ENCODE measurements at places on chromosomes 2 and 18. TPM values are rescaled to one million over a fixed set of nuclear protein-coding genes. Genes with fewer than 3 reads are reported as not detected.

- no peak for DNase-seq
Observed at GRCh38 chr2:241139531-241140444, 9.5 kb downstream of the PASK start.

GRCh38 chr2:121128741-121129659, 156.0 kb downstream of the TFCP2L1 start:
- DNase-seq: peak; percentile 37

DNA sequence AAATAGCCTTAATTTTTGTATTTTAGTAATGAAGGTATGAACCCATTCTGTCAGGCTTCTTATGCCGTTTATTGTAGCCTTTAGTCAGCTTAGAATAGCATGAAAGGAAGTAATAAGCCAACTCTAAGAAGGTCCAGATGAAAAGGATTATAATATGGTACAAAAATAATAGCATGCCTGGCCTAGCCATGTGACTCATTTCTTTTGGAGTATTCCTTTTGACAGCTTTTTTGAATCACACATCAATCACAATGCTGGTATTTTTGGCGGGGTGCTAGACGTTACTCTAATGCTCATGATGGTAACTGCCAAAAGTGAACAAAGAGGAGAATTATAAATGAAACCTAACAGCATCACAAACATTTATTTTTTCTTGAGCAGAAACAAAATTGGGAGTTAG, 19.9 kb downstream of the FMNL2 start:
- no peak for DNase-seq

DNA sequence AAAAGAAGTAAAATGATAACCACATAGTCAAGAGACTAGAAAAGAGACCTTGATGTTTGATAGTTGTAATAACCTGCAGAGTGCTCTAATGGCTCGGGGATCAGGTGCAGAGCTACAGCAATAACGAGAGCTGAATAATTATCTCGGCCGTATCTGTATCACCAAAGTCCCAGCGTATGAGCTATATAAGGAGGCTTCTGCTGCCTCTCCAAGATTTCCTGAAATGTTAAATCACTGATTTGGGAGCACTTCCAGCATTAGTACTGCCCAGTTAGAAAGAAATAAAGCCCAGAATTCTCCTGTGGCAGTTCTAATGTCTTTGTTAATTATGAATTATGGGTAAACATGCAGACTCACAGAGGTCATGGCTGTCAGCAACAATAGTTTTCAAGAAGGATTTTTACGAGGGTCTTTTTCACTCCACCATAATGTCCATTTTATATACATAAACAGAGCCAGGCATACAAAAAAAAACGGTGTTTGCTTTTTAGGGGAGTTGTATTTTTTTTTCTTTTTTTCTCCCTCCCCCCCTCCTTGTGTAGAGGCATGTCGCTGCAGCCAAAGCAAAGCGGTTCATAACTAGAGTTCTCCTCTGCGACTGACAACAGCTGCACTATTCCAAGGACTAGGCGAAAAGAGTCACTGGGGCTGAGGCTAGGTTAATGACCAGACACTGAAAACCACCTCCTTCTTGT, 168.3 kb upstream of the VRK2 start:
- no peak for DNase-seq

GRCh38 chr2:152718076-152718908, at the start of gene ARL6IP6:
ARL6IP6 (plus strand) TSS chr2:152718620; CDS start chr2:152718625, 5 bp downstream.
- DNase-seq: peak; percentile 95

- DNase-seq: no peak
Observed at GRCh38 chr2:178917555-178917954, 110.3 kb upstream of the TTN start.

DNA sequence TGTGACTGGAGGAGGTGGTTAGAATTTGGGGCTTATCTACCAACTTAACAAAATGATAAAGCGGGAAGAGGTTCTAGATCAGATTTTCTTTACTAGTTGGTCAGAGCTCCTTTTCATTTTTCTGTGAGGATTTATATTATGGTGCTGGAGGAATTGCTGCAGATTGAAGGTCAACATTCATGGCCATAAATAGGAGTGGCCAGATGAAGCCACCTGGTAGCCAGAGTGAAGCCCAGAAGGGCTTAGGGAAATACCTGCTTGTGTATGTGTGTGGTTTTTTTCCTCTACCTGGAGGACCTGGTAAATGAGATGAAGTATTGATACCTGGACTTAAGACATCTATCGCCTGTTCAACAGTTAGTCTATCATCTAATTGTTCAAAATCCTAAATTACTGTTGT, 122.9 kb upstream of the MSTN start:
- DNase-seq: no peak

GRCh38 chr2:202703091-202703490, 68.3 kb downstream of the FAM117B start:
- DNase-seq: no peak

- no peak for DNase-seq
Observed at GRCh38 chr2:2575181-2575577, 244.1 kb upstream of the MYT1L start.

DNA sequence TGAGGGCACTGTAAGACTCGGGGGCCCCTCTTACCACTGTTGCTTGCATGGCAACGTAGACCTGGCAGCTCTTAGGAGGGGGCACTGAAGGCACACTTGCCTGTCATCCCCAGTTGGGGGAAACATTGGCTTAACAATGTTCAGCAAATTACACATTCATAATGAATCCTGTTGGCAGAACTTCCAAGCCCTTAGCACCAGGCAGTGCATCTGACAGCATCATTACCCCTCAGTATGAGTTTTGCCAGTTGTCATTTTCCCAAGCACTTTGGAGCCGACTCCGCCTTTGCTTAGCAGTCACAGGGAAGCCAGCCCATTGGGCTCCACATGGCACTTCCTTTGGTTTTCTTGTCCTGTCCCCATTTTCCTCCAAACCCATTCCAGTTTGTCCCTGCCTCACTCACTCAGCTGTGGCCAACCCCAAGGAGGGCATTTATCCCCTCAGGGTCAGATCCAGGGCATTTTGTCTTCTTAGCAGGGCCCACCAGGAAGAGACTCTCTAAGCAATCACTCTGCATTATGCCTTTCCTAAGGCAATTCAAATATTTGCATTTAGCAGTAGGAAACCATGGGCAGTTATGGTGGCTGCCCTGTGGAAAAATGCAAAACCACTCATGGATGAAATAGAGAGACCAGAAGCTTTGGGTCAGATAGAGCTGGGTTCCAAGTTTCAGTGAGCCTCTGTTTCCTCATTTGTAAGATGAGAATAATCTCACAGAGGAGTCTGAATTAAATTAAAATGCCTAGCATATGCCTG, 73.9 kb downstream of the VSNL1 start:
- DNase-seq: no peak

- DNase-seq: no peak
Observed at GRCh38 chr18:34592481-34592880, 117.6 kb upstream of the DTNA start.

- DNase-seq: no peak
Observed at GRCh38 chr2:239619369-239619768, 218.5 kb upstream of the HDAC4 start.

GRCh38 chr2:8796878-8797550, 40.4 kb downstream of the KIDINS220 start:
- no peak for DNase-seq

DNA sequence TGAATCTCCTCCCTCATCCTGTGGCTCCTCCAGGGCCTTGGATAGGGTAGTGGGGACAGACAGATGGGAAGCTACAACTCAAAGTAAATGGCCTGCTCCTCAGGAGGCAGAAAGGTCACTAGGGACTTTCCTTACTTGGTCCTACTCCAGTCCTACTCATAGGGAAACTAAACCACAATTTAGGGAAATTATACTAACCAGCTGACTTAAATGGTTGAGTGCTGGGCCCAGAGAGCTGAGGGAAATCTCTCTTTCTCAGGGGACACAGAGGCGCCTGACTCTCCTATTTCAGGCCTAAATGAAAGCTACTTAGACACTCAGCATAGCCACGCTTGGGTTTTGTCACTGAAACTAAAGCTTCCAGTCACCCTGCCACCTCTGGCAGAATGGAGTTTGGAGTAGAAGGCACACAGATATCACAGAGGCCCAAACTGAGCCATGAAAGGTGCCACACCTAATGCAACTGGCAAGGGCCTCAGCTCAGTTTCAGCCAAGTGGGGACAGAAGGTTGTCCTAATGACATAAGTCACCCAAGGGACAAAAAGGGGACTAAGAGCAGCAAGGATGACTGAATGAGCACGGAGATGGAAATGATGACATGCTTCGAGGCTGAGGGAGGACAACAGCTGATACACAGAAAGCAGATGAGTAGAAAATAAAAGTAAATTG, 24.0 kb downstream of the CERKL start:
- DNase-seq: no peak

DNA sequence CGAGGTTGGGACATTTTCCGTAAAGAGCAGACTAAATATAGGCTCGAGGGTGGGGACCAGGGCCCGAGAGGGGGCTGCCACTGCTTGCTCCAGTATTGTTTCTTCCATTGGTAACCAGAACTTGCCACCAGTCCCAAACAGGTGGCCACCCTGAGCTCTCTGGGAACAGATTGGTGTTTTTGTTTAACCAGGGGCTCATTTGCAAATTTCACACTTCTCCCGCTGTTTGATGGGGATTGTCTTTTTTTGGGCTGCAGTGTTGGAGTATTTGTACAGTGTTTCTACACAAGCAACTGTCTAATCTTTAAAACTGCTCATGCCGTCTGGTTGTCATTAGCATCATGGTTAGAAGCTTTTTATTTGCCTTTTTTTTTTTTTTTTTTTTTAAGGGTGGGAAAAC, 8.5 kb downstream of the AGAP1 start:
- DNase-seq: no peak

DNA sequence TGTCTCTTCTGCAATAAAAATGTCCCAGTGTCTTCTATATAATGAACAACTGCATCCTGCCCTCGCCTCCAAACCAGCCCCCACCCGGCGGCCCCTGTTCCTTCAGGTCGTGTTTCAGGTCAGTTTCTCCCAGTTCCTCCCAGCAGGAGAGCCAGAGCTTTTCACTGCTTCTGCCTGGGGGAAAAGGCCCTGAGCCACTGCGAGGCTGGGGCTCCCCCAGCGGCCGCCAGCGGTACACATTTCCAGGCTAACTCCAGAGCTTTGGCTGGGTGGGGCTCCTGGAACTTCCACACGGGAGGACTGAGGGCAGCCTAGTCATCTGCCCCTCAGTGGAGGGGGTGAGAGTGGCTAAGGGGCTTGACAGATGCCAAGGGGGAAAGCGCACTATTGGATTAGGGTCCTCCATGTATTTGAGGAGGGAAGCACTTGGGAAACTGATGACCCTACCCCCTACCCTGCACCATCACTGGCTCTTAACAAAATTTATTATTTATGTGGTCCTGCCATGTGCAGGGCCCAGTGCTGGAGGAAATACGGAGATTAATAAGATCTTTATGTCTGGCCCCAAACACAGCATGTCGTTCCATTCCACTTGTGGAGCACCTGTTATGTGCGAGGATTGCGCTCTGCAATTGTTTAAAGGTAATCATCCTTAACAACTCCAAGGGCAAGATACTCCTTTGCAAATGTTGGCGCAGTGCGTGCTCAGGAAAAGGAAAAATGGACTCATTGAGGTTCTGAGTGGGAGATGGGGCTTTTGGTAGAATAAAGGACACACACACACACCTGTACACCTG, 17.3 kb upstream of the CYS1 start:
- DNase-seq: peak; percentile 72

GRCh38 chr2:8239531-8240088, 442.2 kb upstream of the ID2 start:
- DNase-seq: no peak

- peak; percentile 92 for DNase-seq
Observed at GRCh38 chr2:74715081-74715791, 61.2 kb downstream of the SEMA4F start.

DNA sequence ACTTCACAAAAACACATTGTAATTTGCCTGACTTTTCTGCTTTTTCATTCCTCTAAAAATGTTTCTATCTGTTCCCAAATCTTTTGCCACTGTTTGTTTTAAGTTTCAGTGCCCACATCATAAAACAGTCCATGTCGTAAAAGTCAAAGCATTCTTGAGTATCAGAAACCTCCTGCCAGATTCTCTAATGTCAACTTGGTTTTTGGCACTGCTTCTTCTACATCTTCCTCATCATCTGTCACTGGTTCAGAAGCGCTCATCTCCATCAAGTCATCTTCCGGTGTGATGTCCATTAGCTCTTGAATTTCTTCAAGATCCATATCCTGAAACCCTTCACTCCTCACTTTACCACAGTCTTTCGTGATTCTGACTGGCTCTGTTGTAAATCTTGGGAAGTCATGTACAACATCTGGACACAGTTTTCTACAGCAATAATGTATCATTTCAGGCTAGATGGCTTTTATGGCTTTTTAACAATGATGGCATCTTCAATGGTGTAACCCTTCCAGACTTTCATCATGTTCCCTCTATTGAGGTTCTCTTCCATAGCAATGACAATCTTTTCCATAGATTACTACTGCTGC, 19.6 kb downstream of the CUL3 start:
- no peak for DNase-seq

DNA sequence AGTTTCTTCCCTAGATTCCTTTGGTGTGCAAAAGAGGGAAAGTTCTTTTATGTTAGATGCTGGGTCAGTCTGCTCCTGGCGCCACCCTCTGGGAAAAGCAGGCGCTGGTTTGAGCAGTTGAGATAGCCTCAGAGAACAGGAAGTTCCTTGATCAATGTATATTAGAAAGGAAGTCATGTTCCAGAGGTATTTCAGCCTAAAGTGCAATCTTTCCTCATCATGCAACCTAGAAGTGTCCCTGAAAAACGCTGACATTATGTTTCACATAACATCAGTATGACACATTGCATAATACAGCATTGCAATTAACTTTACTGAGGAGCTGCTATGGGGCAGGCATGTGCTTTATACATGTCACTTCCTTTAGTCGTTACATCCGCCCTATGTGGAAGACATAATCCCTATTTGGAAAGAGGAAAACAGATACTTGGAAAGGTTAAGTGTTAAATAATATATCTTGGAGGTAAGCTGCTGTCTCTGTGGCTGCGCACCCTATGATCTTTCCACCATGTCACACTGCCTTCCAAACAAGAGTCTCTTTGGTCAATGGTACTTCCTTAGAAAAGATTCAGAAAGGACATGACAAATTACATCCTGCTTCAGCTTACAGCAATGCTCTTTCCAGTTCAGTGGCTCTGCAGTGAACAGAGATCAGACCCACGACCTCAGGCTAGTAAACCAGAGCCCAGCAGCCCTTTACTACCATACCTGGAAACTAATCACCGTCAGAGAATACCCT, 369.7 kb downstream of the RAD51AP2 start:
- peak; percentile 64 for DNase-seq

- no peak for DNase-seq
Observed at GRCh38 chr2:5330961-5331360, 361.2 kb upstream of the SOX11 start.

NAT8 gene
- total RNA-seq: not detected

WDFY1 gene
- total RNA-seq: 62.9 TPM

CCDC88A gene
- total RNA-seq: 121 TPM

LIMS2 gene
- total RNA-seq: 19.0 TPM

IL1R1 gene
- total RNA-seq: 35.4 TPM

TRIM43 gene
- 1.3 TPM for total RNA-seq
